Neural crest cell (in vitro differentiated cells): ENCODE measurements at places on chromosomes 2 and 18.

GRCh38 chr2:205903549-205904129, 182.3 kb downstream of the INO80D start:
- no peak for DNase-seq

GRCh38 chr2:8889978-8890377, 52.6 kb upstream of the KIDINS220 start:
- DNase-seq = no peak

DNA sequence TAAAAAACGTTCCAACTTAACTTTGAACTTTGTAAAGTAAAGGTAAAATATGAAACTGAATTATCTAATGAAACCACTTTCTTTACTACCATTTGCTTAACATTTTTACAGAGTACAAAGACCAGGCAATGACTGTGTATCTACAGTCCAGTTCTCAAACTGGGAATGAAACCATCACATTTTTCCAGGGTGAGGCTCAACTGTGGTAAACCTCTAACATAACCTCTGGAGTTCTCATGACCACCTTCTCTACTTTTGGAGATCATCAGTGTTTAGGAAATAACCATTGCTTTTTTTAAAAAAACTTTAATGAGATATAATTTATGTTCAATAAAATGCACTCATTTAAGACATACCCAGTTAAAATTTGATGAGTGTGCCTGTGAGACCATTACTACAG, 223.5 kb downstream of the RNF152 start:
- no peak for DNase-seq

- no peak for DNase-seq
Measured at GRCh38 chr2:190767821-190768220, 112.8 kb upstream of the GLS start.

GRCh38 chr2:37020887-37021796, 54.8 kb upstream of the STRN start:
- no peak for DNase-seq

- DNase-seq = peak; percentile 22
Measured at GRCh38 chr2:109644571-109645275, 30.6 kb downstream of the SOWAHC start.

GRCh38 chr2:64324746-64325410, 129.1 kb upstream of the LGALSL start:
- no peak for DNase-seq

DNA sequence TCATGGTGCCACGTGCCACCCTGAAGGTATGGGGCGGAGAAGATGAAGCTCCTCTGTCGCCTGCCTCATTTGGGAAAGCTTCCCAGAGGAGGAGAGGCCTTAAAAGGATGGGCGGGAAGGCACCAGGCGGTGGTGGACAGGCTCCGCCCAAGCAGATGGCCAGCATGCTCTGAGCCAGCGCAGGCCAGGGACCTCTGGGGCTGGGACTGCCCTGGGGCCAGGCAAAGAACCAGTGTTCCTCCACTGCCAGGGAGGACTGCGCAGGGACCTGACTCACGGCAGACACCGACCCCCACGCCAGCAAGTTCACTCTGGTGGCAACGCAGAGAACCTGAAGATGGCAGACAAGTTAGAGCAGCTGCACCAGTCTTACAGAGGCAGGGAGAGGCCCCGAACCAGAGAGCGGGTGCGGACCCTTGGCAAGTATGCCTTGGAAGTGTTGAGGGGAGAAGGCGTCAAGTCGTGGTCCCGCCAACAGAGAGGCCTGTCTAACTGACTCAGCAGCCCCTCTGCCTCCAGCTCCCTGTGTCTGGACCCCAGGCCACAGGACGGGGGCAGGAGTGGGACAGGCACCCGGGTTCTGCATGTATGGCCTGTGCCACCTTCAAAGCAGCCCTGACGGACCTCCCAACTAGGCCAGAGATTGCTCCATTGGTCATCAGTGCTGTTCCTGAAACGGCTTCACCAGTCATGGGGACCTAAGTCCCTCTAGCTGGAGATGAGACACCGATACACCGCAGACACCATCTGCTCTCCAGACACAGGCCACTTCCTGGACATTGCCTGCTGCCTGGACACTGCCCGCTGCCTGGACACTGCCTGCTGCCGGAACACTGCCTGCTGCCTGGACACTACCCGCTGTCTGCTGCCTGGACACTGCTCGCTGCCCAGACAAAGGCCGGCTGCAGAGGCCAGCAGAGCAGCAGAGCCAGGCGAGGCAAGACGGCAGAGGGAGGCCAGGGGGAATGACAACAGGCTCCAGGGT, 124.7 kb downstream of the HDAC4 start:
- DNase-seq = no peak

DNA sequence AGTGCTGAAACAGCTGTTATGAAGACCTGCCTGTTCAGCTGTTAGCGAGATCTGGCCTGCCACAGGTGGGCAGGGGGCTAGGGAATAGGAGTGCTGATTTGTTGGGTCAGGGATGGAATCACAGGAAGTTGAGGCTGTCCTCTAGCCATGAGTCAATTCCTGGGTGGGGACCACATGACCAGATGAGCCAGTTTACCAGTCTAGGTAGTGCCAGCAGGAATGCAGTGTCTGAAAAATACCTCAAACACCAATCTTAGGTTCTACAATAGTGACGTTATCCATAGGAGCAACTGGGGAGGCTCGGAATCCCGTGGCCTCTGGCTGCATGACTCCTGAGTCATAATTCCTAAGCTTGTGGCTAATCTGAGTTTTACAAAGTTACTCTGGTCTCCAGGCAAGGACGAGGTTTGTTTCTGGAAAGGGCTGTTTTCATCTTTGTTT, 44.9 kb downstream of the DYSF start:
- no peak for DNase-seq

GRCh38 chr2:104254017-104254416, 599.9 kb upstream of the POU3F3 start:
- DNase-seq = no peak

DNA sequence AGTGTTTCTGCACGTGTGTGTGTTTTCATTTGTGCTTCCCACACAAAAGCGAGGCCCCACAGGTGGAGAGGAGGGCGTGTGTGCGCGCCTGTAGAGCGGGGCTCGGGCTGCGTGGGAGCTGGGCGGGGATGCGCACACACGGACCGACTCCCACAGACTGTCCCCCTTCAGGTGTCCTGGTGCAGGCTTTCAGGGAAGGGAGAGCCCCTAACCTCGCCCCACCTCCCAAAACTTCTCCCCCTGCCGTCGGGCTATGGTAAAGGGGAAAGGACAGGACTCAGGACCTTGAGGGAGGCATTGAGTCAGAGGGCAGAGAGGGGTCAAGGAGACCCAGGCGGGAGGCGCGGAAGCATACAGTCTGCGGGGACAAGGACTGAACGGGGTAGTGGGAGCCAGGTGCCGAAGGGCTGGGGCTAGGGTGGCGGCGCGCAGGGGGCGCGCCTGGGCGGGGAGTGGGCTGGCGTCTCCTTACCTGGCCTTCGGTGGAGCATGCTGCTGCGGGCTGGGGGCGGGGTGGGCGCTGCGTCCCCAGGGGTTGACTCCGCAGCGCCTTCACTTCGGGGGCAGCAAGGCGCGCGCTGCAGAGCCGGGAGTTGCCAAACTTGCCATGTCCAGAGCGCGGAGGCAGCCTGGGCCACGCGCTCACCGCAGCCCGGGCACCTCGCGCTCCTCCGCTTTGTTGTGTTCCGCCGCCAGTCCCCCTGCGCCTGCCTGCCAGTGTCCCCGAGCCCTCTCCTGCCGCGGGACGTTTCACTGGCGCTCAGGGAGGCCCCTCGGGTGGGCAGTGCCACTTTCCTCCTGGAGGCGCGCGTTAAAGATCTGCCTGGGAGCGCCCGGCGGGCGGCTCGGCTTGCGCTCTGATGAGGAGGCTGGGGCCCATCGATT, 302.0 kb downstream of the NCKAP5 start:
- peak; percentile 19 for DNase-seq

DNA sequence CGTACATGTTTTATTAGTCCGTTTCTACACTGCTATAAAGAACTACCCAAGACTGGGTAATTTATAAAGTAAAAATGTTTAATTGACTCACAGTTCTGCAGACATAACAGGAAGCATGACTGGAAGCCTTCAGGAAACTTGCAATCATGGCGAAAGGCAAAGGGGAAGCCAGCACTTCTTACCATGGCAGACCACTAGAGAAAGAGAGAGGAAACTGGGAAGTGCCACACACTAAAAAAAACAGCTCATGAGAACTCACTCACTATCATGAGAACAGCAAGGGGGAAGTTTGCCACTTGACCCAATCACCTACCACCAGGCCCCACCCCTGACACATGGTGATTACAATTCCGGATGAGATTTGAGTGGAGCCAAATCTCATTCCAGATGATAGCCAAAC, 466.2 kb downstream of the IRS1 start:
- DNase-seq = no peak

- DNase-seq = no peak
Measured at GRCh38 chr18:13211534-13211933, 7.0 kb upstream of the LDLRAD4 start.

DNA sequence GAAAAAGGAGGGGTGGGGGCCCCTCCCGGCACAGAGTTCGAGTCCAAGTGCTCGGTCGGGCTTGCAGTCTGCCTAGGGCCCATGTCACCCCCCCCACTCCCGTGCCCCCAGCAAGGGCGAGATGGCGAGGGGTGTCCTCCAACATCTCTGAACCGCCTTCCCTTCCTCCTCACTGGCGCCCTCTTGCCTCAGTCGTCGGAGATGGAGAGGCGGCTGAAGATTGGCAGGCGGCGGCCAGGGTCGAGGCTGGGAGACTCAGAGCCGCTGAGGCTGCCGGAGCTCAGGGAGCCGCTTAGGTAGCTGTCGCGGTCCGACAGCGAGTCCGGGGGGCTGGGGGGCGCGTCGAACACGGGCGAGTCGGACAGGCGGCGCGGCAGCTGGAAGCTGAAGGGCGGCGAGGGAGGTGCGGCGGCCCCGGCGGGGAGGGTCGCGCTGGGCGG, 2.3 kb downstream of the ZFP36L2 start:
- DNase-seq = peak; percentile 75

DNA sequence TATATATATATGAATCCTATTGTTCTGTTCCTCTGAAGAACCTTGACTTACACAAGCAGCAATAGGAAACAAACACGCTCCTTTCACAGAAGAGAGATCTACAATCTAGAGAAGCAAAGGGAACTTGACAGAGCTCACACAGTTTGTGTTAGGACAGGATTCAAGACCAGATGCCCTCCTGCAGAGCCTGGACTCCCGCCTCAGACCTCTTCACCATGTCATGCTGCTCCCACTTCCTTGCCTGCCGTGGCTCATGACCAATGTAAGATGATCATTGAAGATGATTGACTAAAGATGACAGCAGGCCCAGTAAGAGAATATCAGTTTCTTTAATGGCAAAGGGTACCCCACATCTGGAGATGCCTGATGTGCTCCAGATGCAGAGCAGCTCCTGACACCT, 111.2 kb upstream of the AGAP1 start:
- no peak for DNase-seq

DNA sequence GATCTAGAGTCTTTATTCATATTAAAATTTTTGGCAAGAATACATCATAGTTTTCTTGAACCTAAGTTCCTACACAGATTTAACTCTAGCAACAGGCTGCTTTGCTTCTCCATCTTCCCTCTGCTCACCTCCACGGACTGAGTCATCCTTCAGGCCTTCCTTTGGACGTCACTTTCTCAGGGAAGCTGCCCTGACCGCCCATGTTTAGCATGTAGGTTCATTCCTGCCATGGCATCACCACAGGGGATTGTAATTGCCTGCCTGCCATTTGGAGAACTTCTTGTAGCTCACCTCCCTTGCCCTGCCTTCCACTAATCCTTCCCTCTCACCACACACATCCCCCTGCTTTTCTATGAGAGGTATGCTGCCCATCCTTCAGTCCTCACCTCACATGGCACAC, 43.9 kb upstream of the B3GNT2 start:
- DNase-seq = no peak

GRCh38 chr2:240812721-240813120, 7.3 kb downstream of the KIF1A start:
- no peak for DNase-seq

- DNase-seq = no peak
Measured at GRCh38 chr2:203849010-203849409, 18.6 kb upstream of the CTLA4 start.

GRCh38 chr2:156437272-156437930, 1.2 kb downstream of the GPD2 start:
- DNase-seq = no peak

DNA sequence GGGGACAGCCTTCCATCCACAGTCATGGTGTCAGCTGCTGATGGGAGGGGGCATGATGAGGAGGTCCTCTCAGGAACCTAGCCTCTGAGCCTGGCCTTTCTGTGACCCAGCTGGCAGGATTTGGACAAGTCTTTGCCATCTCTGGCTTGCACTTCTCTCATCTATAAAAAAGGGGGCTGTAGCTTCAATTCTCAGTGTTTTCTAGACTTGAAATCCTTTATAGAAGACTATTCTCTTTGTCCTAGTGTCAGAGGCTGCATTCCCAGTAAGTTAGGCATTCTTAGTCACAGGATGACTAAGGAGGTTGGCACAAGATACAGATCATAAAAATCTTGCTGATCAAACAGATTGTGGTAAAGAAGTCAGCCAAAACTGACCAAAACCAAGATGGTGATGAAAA, 958.5 kb downstream of the CNTNAP5 start:
- no peak for DNase-seq

GRCh38 chr2:25585189-25585588, 88.2 kb downstream of the DTNB start:
- DNase-seq = no peak

DNA sequence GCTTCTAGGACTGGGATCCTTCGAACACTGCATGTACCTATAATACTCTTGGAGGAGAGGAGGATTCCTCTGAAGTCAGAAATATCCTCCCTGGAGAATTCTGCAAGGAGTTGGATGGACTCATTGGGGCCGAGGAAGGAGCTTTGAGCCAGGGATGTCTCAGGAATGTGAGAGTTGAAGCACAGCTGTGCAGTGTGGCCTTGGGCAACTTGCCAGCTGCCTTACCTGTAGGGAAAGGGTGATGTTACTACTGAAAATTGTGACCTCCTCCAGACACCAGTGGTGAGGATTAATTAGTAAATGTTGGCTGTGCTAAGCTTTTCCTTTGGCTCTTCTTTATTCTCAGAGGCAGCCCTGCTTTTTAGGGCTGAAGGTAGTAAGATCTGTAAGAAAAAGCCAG, 41.4 kb downstream of the FMNL2 start:
- no peak for DNase-seq
